Caco-2 (cell line): ENCODE measurements at places on chromosomes 2 and 18.

- DNase-seq, result no peak
These were observed 8.8 kb upstream of the IFIH1 start for GRCh38 chr2:162327134-162327769.

DNA sequence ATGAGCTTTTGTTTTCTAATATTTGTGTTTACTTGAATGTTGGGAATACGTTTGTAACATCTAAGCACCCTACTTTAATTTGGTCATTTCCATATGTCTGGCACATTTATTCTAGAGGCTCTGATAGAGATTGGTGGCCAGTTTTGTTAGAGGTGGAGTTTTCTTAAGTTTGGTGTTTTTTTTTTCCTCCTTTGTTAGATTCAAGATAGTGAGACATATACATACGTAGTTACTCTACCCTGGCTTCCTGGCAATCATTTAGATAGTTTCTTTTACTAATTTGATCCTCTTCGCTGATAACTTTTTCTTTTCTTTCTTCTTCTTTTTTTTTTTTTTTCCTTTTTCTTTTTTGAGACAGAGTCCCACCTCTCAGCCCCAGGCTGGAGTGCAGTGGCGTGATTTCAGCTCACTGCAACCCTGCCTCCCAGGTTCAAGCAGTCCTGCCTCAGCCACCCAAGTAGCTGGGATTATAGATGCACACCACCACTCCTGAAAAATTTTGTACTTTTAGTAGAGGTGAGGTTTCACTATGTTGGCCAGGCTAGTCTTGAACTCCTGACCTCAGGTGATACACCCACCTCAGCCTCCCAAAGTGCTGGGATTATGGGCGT, 26.6 kb downstream of the SMCHD1 start:
- DNase-seq, result no peak

- no peak for DNase-seq
These were observed 22.8 kb upstream of the ADNP2 start for GRCh38 chr18:80086281-80086680.

- DNase-seq, result no peak
These were observed 61.2 kb upstream of the IGFBP2 start for GRCh38 chr2:216571909-216572513.

DNA sequence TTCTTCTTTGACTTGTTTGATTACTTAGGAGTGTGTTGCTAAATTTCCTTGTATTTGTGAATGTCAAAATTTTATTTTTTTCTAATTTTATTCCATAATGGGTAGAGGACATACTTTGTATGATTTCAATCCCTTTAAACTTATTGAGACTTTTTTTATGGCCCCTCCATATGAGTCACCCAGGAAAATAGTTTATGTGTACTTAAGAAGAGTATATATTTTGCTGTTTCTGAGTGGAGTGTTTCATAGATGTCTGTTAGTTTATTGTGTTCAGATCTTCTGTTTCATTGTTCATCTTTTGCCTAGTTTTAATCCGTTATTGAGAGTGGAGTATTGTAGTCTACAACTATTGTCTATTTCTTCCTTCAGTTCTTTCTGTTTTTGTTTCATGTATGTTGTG, 81.9 kb downstream of the EPB41L5 start:
- DNase-seq, result no peak

- peak; percentile 85 for DNase-seq
These were observed 3.1 kb upstream of the SP5 start for GRCh38 chr2:170711774-170712652.

DNA sequence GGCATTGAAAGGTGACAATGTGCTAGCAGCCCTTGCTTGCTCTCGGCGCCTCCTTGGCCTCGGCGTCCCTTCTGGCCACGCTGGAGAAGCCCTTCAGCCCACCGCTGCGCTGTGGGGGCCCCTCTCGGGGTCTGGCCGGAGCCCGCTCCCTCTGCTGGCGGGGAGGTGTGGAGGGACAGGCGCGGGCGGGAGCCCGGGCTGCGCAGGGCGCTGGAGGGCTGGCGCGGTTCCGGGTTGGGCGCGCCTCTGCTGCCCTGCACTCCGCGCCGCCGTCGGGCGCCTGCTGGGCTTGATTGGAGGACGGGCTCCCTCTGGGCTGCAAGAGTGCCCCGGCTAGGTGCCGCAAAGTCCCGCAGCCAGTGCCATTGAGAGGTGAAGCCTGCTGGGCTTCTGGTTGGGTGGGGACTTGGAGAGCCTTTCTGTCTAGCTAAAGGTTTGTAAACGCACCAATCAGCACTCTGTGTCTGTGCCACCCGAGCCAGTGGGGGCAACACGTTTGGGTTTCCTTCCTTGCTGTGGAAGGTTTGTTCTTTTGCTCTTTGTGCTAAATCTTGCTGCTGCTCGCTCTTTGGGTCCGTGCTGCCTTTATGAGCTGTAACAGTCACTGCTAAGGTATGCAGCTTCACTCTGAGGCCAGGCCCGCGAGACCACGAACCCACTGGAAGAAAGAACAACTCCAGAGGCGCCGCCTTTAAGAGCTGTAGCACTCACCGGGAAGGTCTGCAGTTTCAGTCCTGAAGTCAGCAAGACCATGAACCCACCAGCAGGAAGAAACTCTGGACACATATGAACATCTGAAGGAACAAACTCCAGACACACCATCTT, 14.8 kb upstream of the IMP4 start:
- peak; percentile 41 for DNase-seq

GRCh38 chr2:19538411-19538963, 180.1 kb upstream of the OSR1 start:
- DNase-seq, result peak; percentile 14

DNA sequence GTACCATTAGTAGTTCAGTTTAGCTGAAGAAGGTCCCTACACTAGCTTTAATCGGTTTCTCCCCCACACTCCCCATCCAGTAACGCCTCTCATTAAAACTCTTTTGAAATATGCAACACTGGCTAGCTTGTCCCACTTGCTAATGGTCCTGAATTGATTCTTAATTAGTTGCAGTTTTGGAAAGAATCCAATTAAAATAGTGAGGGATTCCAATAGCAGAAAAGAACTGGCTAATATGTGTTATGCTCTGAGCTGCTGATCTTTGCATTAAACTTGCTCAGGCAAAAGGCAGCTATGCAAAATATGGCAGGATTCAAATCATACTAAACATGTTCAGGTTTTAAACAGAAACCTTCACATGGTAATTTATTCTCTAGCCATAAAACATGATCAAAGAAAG, 252.5 kb upstream of the HNRNPA3 start:
- no peak for DNase-seq
